Metanephros (tissue), 2 donors: ENCODE measurements at places on chromosomes 16 and 17. TPM values are rescaled to one million over a fixed set of nuclear protein-coding genes. Genes with fewer than 3 reads are reported as not detected.

KIF2B gene
- not detected for total RNA-seq

PCYT2 gene
- total RNA-seq = 28.9 TPM

MEIOC gene
- total RNA-seq = 0.35 TPM

CIBAR2 gene
- total RNA-seq = not detected

KRTAP1-5 gene
- total RNA-seq = not detected

PLA2G10 gene
- not detected for total RNA-seq

OR1A1 gene
- not detected for total RNA-seq

RCVRN gene
- total RNA-seq = not detected

ST6GALNAC2 gene
- 6.9 TPM for total RNA-seq

GPRC5C gene
- 231 TPM for total RNA-seq

HOXB5 gene
- 3.7 TPM for total RNA-seq

TIMM22 gene
- total RNA-seq = 14.4 TPM
